ENCODE measurements at places on chromosomes 6 and 20. TPM values are rescaled to one million over a fixed set of nuclear protein-coding genes. Genes with fewer than 3 reads are reported as not detected.

DNA sequence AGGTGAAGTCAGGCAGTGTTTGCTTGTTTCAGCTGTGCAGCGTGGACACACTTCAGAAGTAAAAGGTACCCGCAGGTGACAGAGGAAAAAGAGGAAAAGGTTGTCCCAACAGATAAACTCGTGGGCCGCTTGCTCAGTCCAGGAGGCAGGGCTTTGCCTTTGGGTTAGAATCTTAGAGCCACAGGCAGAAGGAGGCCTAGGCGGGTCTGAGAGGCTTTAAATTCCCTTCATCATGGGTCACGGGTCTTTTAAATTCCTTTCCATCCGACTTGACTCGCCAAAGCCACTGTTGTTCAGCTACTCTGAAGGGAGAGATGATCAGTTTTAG is 48.2 kb downstream of the AGPAT4 start:
- H3K27me3 ChIP-seq: no peaks in the 10 kb centered on the region
- no peak for DNase-seq
- H3K4me1 ChIP-seq: peaks cover 46% of the 10 kb centered on the region
- H3K36me3 ChIP-seq: no peaks in the 10 kb centered on the region

- no peak for DNase-seq
- no peaks in the 10 kb centered on the region for H3K27me3 ChIP-seq
- no peak overlapping the region for H3K27ac ChIP-seq
- H3K36me3 ChIP-seq: no peaks in the 10 kb centered on the region
- H3K4me3 ChIP-seq: no peak overlapping the region
Measured at GRCh38 chr6:115570331-115570730, 490.4 kb downstream of the FRK start.

GRCh38 chr6:119278625-119279024 is 70.9 kb downstream of the MAN1A1 start:
- no peaks in the 10 kb centered on the region for H3K27me3 ChIP-seq
- no peak overlapping the region for H3K4me3 ChIP-seq
- no peaks in the 10 kb centered on the region for H3K4me1 ChIP-seq
- no peaks in the 10 kb centered on the region for H3K36me3 ChIP-seq

The SERAC1 gene
- 8.9 TPM for total RNA-seq

All from esophagus squamous epithelium (tissue), 5 donors.